NCI-H2227 treated with DMSO at 0.1 percent for 48 hours (cell line): ENCODE measurements at places on chromosomes 12 and 14.

DNA sequence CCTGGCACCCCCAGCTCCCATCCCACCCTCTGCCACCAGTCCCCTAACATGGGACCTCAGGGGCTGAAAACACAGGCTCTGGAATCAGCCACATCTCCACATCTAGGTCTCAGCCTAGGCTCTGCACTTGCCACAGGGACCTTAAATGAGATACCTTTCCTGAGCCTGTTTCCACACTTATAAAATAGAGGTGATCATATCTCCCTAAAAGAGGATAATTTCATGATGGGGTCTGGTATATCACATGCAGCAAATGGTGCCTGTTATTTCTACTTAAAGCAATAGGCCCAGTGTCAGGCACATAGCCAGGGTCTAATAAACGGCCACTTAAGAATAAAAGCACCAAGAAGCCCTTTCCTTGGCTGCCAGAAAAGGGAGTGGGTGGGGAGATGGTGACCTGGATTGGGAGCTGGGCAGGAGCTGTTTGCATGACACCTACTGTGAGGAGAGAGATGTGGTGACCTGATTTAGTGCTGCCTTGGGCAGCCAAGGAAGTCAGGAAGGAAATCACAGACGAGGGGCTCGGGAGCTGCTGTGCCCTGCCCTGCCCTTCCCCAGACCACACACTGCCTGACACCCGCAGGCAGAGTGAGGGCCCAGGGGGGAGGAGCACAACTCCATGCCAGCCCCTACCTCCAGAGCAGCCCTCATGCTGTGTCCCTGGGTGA, 71.2 kb downstream of the IRF2BPL start:
- DNase-seq: no peak

- DNase-seq: no peak
Measured at GRCh38 chr12:130707571-130707891, 8.6 kb downstream of the RIMBP2 start.

DNA sequence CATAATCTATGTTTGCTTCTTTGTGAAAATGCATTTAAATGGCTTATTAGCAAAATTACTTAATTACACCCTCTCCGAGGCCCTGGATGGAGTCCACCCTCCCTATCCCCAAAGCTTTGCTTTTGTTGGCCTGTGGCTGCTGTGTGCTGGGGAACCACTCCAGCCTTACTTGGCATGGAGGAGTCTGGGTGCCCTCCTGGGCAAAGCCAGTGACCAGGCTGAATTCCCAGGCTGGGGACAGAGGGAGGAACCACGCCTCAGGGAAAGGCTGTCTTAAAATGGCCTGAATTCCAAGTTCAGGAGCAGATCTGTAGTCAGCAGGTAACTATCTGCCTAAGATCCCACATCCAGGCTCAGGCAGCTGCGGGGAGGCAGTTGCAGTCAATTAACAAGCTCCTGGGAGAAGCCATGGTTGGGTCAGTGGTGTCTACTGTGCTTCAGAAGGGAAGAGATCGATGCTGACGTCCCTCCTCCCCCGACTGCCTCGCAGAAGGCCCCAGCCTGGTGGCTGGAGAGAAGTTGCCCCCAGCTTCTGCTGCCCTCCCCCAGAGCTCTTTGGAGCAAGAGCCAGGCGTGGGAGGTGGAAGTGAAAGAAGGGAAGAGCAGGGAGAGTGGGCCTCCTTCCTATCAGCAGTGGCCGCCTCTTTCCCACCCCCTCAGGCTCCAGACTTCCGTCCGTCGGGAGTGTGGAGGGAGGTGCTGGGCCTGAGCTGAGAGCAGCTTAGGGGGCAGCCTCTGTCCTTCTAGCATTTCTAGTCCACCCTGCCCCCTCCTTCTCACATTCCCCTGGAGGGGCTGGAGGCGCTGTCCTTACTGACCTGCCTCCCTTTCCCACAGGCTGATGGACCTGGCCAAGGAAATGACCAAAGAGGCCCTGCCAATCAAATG, 11.3 kb downstream of the VASH1 start:
- DNase-seq: no peak

DNA sequence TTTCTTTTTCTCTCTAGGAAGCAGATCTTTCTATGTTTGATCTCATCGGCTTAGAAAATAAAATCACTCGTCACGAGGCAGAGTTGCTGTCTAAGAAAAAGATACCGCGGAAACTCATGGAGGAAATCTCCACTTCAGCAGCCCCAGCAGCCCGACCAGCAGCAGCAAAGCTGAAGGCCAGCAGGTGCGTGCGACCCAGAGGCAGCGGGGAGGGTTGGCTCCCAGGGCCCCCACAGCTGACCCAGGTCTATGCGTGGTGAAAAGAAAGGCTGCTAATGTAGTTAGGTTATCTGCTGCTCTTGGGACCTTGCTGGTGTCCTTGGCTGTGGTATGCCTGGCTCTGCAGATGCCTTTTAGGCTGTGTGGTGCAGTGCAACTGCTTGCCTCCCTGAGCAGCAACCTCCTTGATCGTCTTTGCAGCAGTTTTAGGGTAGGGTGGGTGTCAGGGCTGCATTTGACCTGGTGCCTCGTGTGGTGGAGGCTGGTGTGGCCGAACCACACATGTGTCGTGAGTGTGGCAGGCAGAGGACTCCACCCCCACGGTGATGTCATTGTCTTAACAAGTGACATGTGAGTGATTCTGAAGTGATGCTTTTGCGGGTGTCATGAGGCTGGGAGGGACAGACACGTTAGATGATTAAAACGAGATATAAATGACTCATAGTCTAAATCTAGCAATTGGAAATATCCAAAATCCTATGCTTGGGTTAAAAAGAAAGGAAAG, 68.6 kb downstream of the EP400 start:
- DNase-seq: no peak

GRCh38 chr12:92927436-92928281, 1.4 kb downstream of the EEA1 start:
- DNase-seq: no peak

DNA sequence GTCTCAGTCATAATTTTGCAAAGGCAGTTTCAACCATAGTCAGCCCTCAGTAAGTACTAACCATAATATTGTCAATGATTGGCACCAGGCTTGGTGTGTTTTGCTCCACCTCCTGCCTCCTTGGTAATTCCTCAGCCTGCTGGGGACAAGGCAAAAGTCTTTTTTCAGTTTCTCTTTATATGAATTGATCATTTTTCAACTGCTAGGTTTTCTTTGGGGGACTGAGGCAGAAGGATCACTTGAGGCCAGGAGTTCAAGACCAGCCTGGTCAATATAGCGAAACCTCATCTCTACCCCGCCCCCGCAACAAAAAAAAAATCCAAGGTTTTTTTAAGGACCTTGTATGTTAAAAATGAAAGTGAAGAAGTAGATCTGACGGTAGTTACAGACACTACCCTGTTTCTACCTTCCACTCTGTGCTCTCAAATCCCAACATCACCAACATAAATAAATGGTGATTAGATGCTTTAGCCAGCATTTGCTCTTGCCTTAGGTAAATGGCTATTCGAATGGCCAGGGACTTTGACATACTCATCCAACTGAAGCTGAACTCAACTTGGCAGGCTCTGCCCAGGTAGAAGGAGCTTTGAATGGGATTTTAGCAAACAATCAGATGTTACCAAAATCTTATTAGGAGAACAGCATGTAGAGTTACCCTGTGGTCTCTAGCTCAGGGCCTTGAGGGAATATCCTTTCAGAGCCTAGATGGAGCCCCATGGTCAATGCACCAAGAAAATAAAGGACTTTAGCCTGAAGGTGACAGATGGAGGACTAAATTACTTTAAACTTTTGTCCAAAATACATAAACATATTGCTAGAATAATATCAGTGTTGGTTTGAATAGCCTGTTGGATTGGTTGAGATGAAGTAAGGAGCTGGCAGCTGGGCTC, 126.9 kb upstream of the AMIGO2 start:
- no peak for DNase-seq

DNA sequence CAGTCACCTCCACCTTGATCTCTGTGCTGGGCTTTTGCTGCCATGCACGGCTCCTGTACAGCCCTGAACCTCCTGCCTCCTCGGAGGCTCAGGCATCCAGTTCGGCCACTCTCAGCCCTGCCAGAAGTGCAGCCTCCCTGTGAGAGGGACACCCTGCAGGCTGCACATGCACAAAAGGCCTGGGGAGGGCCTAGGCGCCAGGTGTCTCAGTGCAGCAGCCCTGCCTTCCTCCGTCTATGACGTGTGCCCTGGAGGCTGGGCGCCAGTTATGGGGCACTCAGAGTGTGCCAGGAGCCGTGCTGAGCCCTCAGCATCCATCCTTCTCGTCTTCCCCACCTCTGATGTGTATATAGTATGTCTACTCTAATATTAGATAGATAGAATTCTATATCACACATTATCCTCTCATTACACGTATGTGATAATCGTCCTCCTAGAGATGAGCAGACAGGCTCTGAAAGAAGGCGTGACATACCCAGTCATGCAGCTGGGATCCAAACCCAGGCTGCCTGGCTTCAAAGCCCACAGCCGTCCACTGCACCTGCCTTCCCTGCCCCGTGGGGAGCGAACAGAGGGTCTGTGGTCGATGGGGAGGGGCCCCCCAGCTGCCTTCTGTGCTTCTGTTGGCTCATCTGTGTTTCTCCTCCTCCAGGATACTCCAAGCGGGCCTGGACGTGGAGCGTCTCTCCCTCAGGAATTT, 101.1 kb downstream of the B4GALNT3 start:
- DNase-seq: no peak

- DNase-seq: no peak
Measured at GRCh38 chr14:99534333-99534732, 53.1 kb downstream of the CCNK start.
